ENCODE measurements at places on chromosomes 6 and 20.
A peak's percentile ranks its signal among the peaks of the same experiment; 100 is the strongest.

GRCh38 chr20:15242773-15243172 is 905.4 kb upstream of the FLRT3 start:
- DNase-seq, result no peak

- no peak for DNase-seq
Observed at GRCh38 chr6:143431226-143431625, 19.3 kb downstream of the ADAT2 start.

DNA sequence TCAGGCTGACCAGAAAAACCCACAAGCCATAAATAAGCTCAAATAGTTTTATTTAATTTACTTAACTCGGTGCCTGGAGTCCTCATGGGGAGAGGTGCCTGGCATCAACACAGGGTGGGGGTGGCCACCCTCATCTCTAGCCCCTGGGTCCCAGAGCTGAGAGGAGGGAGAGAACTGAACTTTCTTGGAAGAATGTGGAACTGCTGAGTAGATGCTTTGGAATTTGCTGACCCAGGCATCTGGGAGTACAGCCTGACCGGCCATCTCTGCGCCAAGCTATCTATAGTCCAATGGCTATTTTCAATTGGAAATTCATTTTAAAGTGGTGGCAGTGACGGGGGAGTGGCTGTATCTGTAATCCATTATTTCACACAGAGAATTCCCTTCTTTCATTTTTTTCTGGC is 104.8 kb downstream of the CDH26 start:
- DNase-seq, result no peak

DNA sequence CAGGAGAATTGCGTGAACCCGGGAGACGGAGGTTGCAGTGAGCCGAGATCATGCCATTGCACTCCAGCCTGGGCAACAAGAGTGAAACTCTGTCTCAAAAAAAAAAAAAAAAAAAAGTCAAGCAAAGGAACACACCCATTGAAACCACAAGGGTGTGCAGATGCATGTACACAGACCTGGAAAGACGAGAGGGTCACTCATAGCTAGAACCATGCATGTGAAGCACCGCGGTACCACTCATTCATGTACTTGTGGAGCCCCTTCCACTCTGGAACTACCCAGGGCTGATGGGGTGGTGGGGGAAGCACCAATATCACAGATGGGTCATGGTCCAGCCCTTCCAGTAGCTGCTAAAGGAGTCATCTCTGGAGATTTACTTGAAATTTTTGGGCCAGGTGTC is 7.4 kb upstream of the TJAP1 start:
- DNase-seq, result no peak

- no peak for DNase-seq
Observed at GRCh38 chr6:168541307-168541706, 100.3 kb downstream of the SMOC2 start.

- DNase-seq, result no peak
Observed at GRCh38 chr6:141267420-141267819, 865.3 kb upstream of the GJE1 start.

DNA sequence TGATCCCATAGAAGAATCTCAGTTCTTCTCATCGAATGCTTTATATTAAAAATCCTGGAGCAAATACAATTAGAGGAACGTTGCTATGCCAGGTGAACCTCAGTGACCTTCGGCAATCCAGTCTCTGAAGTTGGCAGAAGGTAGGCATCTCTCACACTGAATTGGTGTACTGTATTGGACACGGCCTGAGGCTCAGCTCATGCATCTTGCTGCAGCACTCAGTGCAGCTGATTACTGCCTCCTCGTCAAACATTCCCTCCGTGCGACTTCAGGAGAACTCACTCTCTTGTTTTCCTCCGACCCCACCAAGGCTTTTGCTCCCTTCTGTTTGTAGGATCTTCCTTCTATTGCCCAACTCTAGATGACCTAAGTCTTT is 90.5 kb downstream of the GPR6 start:
- DNase-seq, result no peak

- no peak for DNase-seq
Observed at GRCh38 chr20:53124075-53124551, 152.0 kb downstream of the TSHZ2 start.

DNA sequence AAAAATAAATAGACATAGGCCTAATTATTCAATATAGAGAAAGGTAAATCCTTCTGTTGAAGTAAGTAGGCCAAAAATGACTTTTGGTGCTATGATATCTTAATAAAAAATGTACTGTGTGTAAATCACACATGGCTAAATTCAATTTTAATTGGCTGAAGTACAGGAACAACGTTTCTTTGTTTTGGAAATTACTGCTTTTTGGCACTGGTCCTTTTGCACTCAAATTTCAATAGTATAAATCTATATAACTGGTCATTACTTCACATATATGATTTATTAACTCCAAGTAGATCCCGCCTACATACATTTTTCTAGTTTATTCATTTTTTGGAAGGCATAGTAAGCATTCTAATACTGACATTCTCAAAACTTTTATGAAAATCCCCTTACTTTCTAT is 114.5 kb downstream of the RALGAPA2 start:
- DNase-seq, result no peak

- peak; percentile 32 for DNase-seq
Observed at GRCh38 chr6:130018744-130019325, 454 bp downstream of the L3MBTL3 start.

- no peak for DNase-seq
Observed at GRCh38 chr20:1964659-1965405, 29.0 kb downstream of the PDYN start.

DNA sequence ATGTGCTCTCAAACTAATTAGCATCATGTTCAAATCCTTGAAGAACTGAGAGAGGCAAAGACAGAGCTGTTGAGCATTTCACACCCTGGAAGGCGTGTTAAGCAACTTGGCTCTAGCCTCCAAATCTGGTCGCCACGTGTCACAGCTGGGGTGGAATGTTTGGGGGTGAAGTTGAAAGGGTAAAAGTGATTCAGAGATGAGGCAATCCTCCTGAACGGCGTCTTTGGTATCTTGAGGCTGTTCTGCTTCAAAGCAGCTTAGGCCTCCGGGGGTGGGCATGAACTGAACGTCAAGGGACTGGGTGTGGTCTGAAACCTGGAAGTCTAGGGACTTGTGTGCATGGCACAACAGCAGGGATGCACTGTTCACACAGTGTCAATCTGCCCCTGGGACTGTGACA is 62.3 kb downstream of the TRAM2 start:
- no peak for DNase-seq

GRCh38 chr20:40970218-40970617 is 58.4 kb upstream of the TOP1 start:
- DNase-seq, result no peak

DNA sequence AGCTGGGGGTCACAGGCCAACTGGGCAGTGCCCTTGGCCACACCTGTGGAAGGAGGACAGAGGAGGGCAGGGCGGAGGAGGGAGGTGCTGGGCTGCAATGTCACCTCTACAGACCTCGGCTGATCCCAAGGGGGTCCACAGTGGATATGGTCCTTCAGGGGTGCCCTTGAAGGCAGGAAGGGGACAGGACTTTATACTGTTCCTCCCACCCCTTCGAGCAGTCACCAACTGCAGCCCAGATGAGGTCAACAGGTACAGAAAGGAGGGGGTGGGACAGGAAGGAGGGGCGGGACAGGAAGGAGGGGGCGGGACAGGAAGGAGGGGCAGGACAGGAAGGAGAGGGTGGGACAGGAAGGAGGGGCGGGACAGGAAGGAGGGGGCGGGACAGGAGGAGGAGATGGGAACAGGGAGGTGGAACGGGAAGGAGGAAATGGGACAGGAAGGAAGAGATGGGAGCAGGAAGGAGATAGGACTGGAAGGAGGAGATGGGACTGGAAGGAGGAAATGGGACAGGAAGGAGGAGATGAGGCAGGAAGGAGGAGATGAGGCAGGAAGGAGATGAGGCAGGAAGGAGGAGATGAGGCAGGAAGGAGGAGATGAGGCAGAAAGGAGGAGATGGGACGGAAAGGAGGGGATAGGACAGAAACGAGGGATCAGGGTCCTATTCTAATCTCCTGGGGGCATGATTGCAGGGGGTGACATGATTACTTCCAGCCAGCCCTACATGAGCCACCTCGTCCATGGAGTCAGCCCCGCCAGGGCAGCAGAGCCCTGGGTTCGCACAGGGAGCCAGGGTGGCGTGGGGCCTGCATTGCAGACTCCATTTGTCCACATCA is 19.4 kb upstream of the MRGBP start:
- peak; percentile 50 for DNase-seq

- no peak for DNase-seq
Observed at GRCh38 chr20:58497076-58497641, 18.0 kb downstream of the APCDD1L start.

DNA sequence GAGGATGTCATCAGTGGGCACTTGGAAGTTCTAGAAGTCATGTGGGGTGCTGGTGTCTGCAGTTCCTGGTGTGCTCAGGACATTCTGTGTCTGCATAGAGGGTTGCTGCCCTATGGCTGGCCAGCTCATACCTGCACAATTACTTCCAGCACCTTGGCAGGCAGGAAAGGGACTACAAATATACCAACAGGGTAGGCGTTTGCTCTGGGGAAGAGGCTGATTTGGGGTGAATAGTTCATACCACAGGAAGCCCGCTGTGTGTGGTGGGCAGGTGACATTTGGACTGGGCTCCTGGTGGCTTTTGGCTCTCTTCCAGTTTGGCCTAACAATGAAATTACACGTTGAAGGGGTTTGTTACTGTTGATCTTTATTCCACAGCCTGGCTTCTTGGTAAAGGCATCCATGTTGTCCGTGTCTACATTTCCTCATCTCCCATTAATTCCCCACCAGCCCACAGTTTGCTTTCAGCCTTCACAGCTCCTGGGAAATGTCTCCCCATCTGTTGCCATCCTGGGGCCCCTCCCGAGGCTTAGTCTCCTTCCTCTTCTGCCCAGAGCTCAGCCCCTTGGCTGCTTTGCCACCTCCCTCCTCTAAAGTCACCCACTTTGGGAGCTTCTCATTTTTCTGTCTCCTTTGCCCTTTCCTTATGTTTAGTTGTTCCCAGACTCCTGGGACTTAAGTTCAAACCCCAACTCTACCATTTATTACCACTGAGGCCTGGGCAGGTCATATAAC is 88.1 kb downstream of the RSPH3 start:
- DNase-seq, result peak; percentile 27

- DNase-seq, result no peak
Observed at GRCh38 chr20:58086763-58087561, 141.5 kb downstream of the ANKRD60 start.

DNA sequence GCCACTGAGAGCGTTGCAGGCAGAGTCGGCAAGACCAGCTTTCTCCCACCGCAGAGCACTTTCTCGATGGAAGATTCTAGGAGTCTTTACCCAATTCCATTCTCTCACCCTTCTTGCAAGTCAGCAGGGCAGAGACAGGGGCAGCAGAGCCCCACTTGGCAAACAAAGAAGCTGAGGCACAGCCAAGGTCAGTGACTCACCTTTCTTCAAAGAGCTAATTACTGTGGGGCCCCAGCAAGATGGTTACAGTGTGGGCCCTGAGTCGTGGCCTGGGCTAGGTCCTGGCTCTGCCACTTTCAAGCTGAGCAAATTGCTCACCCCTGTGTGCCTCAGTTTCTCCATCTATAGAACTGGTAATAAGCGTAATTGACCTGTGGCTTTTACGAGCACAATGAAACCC is 277.0 kb downstream of the PREX1 start:
- DNase-seq, result no peak
